ENCODE measurements at places on chromosomes 11 and 22.
A peak's percentile ranks its signal among the peaks of the same experiment; 100 is the strongest.

- DNase-seq = no peak
Observed at GRCh38 chr11:44780940-44781631, 54.3 kb downstream of the TSPAN18 start.

DNA sequence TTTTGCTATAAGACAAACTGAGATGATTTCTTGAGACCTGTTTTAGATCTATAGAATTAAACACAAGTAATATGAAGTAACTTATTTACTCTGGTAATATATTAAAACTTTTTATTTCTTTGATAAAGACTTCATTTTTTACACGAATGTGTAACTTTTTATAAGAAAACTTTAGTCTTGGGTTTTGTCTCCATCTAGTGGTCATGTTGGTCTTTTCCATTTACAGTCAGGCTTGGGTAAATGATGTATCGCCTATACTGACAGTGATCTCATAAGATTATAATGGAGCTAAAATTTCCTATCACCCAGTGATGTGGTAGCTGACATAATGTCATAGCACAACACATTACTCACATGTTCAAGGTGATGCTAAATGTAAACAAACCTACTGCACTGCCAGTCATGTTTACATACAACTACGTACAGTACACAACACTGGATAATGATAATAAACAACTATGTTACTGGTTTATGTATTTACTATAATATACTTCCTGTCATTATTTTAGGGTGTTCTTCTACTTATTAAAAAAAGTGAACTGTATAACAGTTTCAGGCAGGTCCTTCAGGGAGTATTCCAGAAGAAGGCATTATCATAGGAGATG is 7.5 kb upstream of the C11orf97 start:
- DNase-seq = peak; percentile 67

DNA sequence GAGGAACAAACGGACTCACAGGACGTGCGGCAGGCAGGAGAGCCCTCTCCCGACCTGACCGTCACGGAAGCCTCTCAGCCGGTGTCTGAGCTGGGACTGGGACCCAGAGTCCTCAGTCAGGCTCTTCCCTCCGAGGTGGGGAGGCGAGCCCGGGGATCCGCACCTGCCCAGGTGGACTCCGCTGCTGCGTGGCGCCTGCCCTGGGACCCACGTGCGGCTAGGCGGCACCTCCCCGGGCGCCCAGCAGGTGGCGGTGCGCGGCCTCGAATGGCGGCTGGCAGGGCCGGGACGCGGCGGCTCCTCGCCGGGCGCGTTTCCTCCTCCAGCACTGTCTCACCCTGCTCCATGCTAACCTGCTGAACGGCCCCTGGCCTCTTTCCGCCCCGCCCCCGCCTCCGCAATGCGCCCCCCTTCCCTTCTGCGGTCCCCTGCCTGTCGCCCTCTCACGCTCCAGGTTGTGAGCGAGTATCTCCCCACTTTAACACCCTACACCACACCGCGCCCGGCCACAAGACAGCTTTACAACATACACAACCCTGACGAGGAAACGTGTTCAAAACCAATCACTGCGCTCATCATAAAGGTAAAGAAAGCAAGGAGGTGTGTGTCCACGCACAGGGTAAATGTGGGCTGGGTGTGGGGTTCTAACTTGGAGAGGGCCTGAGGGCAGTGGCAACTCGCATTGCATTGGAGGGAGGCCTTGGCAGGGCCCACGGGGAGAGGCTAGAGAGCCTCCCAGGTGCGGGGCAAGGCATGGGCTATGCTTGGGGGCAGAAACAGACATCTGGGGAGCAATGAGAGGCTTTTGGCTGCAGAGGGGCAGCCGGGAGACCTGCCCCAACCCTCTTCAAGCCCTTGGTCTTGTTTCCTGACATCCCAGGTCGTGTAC is 25.9 kb upstream of the ATXN10 start:
- DNase-seq = peak; percentile 69

DNA sequence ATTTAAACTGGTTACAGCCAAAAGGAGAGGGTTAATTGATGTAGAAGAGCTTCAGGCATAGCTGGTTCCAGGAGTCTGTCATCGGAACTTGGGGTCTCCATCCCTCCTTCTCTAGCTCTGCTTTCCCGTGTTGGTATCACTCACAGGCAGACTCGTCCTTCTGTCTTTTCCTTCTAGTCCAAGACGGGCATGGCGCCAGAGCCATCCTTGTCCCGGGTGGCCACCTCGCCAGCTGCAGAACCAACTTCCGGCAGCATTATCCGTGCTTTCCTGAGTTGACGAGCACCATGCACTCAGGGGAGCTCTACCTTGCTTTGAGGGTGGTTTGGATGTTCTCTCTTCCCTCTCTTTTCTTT is 14.7 kb downstream of the LINC01488 start:
- DNase-seq = no peak

- DNase-seq = peak; percentile 38
Observed at GRCh38 chr11:67289651-67290479, 762 bp downstream of the ANKRD13D start.

DNA sequence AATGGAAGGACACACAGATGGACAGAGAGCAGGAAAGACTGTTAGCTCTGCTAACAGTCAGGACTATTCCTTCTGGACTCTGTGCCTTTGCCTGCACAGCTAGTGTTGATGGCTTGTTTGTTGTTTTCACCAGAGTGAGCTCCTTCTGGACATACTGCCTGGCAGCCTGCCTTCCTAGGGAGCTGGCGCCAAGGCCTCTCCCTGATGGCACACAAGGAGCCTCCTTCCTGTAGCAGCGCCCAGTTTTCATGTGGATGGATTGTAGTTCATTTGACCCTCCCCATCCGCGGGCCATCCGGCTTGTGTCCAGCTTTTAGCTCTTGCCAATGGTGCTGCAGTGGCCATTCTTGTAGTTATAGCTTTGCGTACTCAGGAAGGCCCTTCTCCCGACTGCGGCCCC is 16.6 kb upstream of the BCR start:
- DNase-seq = no peak

- DNase-seq = no peak
Observed at GRCh38 chr11:89361734-89362133, 129.4 kb downstream of the NOX4 start.

GRCh38 chr11:58813693-58814092 is 30.8 kb downstream of the GLYATL2 start:
- DNase-seq = no peak

GRCh38 chr11:85494396-85494795 is 132.7 kb downstream of the DLG2 start:
- DNase-seq = no peak

DNA sequence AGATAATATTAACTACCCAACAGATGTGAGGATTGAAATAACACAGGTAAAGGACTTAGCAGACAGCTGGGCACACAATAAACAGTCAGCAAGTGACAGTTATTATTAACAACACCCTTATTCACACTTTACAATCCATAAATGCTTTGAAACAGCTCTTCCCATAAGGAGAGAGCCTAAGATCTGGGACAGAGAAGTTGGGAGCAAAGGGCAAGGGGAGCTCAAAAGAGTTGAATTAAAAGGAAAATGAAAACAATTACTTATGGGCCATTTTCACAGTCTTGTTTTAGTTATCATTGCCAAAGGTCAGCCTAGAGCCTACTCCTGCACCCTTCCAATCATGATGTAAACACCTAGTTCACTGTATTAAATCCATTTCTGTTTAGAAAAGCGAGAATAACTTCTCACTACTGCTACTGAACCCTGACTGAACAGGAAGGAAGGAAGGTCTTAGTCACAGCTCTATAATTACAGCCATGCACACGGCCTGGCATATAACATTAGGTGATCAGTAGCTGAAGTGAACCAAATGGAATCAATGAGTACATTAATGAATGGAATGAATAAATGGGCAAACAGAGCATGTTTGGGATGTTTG is 111.3 kb downstream of the PLEKHA7 start:
- DNase-seq = peak; percentile 37

DNA sequence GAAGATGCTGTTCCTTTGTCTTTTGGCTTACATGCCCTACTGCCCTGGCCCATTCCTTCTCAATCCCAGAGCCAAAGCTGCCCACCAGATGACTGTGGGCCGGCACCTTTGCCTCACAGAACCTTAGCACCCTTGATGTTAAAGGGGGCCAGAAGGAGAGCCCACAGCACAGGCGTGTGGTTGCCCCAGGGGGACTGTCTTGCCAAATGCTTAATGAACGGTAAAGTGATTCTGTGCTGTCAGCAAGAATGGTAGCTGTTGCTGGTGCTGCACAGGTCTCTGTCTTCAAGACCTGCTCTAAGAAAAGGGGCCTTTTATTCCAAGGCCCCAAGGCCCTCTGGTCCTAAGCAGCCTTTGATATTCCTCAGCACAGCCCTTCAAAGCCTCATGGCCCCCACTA is 113.3 kb downstream of the MORC2 start:
- DNase-seq = no peak

GRCh38 chr11:75851203-75851602 is 36.2 kb downstream of the UVRAG start:
- DNase-seq = no peak

- no peak for DNase-seq
Observed at GRCh38 chr11:76781046-76781801, 1.9 kb upstream of the TSKU start.

DNA sequence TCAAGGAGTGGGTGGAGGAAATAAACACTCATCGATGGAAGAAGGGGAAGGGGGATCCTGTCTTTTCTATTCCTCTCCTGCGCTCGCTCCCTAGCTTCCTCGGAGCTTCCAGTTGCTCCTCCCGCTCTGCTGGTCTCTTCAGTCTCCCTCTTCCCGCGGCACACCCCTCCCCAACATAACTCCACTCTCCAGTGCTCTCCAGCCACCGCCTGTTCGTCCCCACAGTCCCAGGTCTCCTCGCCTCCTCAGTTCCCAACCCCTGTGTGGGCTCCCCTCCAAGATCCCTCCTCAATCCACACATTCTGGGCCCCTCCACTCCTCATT is 438 bp downstream of the ZW10 start:
- peak; percentile 37 for DNase-seq
